ENCODE measurements at places on chromosomes 3 and 15.
A peak's percentile ranks its signal among the peaks of the same experiment; 100 is the strongest.

DNA sequence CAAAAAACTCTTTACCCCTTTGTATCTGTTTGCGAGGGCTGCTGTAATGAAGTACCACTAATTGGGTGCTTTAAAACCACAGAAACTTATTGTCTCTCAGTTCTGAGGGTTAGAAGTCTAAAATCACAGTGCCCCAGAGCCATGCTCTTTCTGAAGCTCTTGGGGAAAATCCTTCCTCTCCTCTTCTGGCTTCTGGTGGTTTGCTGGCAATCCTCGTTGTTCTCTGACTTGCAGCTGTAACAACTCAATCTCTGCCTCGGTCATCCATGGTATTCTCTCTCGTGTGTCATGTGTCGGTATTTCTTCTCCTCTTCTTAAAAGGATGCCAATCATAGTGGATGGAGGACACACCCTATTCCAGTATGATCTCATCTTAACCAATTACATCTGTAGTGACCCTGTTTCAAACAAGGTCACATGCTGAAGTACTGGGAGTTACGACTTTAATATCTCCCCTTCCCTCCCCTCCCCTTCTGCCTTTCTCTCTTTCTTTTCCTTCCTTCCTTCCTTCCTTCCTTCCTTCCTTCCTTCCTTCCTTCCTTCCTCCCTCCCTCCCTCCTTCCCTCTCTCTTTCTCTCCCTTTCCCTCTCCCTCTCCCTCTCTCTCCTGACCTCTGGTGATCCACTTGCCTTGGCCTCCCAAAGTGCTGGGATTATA lies 6.5 kb upstream of the ARL8B start:
- DNase-seq, result no peak

GRCh38 chr3:186534113-186534669 lies 10.0 kb downstream of the CRYGS start:
- DNase-seq, result peak; percentile 39

- no peak for DNase-seq
Observed at GRCh38 chr15:33344530-33344929, 33.8 kb downstream of the RYR3 start.

- DNase-seq, result no peak
Observed at GRCh38 chr15:56472278-56472677, 7.3 kb upstream of the MNS1 start.

DNA sequence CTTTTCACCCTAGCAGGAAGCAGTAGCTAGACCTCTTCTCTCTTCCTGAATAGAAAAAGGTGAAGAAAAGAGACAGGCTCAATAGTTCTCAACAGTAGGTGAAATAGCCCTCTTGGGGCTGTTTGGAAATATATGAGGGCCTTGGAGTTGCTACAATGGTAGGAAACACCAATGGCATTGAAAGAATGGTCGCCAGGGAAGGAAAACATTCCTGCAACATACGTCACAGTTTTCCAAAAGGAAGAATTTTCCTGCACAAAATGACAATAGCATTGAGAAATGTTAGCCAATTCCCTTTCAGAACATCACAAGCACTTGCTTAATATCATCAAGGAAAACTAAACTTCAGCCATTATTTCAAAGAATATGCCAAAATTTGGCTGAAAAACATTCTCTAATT lies 484.5 kb downstream of the IGSF11 start:
- no peak for DNase-seq

DNA sequence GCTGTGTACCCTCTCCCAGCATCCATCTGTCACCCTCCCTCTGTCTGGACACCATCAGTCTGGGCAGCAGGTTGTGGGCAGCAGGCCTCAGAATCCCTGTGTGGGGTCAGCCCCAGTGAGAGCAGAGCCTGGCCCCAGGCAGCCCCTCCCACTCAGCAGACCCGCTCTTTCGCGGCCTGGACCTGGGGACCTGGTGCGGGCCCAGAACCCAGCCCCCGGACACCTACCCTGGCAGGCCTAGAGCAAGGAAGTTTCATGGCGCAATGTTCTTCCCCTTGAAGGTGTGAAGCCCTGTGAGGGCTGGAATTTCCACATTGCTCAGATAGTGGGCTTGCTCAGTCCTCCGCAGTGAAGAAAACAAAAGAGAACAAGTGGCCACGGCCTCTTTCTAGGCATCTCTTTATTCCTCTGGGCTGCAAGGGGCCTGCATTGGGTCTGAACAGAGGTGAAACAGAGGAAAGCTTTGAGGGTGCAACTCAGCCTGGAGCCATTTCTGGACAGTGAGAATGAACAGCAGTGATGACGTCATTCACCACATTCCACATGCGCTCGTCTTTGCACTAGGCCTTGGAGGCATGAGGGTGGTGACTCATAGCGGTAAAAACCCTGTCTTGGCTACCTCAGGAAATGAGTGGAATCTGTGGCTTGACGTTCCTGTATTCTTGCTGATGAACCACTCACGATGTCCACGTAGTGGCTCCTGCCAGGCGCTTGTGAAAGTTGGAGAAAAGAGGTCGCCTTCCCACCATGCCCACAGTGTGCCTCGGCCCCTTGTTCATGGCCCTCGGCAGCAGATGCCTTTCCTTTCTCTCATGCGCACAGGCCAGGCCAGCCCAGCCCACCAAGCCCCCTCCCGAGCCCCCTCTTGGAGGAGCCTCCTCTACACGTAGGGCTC lies 66.1 kb downstream of the SLC30A4 start:
- DNase-seq, result peak; percentile 83

DNA sequence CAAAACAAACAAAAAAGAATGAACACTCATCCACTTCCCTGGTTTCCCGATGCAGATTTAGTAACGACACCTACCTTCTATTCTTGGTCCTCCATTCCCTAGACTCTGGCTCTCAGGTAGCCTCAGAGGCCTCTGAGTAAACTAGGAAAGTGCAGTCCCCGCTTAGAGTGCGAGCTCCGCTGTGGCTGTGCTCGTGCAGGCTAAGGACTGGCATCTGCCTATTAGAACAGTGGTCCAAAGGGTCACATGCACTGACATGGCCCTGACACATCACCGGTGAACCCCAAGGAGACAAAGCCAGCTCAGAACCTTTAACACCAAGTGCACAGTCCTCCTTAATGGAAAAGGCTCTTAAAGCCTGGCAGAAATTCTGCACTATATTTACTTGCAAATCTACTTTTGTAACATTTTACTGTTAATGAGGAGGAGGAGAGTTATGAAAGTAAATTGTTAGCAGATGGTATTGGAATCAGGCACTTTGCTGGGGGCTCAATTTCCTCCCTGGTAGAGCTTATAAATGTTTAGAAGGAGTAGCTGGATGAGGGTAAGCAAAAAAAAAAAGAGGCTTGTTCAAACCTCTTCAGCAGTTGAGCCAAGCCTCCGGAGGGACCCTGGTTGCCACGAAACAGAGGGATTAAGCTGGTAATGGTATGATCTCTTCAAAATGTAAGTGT lies 31.1 kb downstream of the VGLL4 start:
- DNase-seq, result no peak

GRCh38 chr3:125470671-125471070 lies 49.3 kb downstream of the SNX4 start:
- DNase-seq, result no peak

GRCh38 chr3:154981201-154981600 lies 98.9 kb upstream of the MME start:
- no peak for DNase-seq

- no peak for DNase-seq
Observed at GRCh38 chr3:171005648-171006047, 20.9 kb downstream of the SLC2A2 start.

All from CD4-positive, alpha-beta T cell treated with Interleukin-15 for 4 hours (primary cell).